ENCODE measurements at places on chromosomes 12 and 14. TPM values are rescaled to one million over a fixed set of nuclear protein-coding genes. Genes with fewer than 3 reads are reported as not detected.

DNA sequence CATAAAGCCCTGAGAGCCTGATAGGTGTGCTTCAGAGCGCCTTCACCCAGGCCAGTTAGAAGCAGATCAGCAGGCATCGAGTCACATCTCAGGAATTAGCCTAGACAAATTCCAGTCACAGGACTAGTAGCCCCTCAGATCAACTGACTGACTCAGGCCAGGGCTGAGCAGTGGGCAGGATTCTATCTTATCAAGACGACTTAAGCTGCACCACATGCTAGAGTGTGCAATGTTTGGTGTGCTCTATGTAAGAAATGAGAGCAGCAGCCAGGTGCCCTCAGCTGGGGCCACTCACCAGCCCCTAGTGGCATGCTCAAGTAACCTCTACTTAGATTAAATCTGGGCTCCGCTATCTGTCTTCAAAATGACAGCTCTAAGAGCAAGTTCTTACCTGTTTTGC is 19.7 kb upstream of the NGB start:
- DNase-seq: no peak

DNA sequence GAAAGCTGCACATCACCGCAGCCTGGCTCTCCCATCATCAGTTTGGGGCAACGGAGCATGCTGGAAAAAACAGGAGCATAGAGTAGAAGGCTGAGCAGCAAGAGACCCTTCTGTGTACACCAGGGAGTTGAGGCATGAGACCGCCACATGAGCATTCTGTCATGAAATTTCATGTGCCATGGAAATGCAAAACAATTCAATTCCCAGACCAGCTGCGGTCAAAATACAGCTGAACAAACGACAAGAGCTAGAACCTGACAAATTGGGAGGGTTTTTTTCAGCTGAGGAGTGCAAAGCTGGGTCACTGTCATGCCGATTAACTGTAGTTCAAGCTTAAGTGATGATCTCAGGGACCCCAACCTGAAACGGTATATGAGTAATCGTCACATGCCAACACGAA is 37.1 kb downstream of the TMEM30B start:
- no peak for DNase-seq

Gene KRT73
- not detected for total RNA-seq

- DNase-seq: no peak
Observed at GRCh38 chr14:32327255-32327961, 1.7 kb upstream of the AKAP6 start.

GRCh38 chr12:89826468-89826867 is 117.8 kb upstream of the ATP2B1 start:
- no peak for DNase-seq

- no peak for DNase-seq
Observed at GRCh38 chr12:2154521-2154920, 101.7 kb downstream of the CACNA1C start.

DNA sequence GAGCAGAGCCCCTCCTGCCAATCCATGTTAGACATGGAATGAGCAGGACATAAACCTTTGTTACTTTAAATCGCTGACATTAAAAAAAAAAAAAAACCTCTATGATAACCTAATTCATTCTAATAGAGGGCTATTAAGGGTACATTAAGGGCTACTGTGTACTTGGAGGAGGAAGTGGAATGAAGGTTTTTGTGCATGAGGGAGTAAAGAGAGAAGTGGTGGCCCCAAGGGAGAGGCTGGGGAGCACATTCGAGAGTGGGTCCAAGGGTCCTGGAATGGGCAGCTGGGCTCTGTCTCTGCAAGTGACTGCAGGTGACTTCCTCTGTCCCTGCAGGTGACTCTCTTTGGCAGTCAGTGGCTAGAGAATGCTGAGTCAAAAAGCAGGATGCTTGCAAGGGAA is 32.1 kb upstream of the PTGDR start:
- no peak for DNase-seq

DNA sequence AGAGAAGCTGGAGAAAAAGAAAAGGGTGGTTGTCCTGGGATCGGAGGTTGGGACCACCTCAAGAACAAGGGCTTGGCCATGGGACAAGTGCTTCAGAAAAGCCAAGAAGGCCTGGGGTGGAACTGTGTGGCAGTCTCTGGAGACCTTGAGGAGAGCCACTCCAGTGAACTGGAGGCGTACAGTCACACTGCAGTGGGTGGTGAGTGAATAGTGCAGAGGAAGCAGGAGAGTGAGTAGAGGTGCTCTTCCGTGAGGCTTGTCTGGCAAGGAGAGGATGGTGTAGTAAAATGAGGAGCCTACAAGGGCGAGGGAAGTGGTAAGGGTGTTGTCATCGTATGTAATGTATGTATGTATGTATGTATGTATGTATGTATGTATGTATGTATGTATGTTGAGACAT is 20.9 kb downstream of the RASSF3 start:
- DNase-seq: no peak

GRCh38 chr12:114902665-114903064 is 218.7 kb upstream of the TBX3 start:
- DNase-seq: no peak

GRCh38 chr12:68375756-68376695 is 43.9 kb upstream of the MDM1 start:
- no peak for DNase-seq

GRCh38 chr12:106957583-106957982 is 1.9 kb downstream of the TMEM263 start:
- DNase-seq: no peak

DNA sequence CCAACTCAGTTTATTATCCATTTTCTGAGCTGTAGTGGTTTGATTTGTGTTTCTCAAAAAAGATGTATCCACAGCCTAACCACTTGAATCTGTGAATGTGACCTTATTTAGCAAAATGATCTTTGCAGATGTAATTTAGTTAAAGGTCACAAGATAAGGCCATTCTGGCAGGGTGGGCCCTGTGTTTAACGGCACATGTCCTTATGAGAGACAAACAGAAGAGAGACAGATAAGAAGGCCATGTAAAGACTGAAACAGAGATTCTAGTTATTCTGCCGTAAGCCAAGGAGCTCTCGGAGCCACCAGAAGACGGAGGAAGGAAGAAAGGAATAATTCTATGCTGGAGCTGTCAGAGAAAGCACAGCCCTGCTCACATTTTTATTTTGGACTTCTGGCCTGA is 374.2 kb downstream of the PRKD1 start:
- no peak for DNase-seq

GRCh38 chr12:130709971-130710732 is 5.9 kb downstream of the RIMBP2 start:
- DNase-seq: no peak

Gene SCNN1A
- total RNA-seq: 1.1 TPM

GRCh38 chr14:94312481-94313246 is 10.5 kb downstream of the SERPINA6 start:
- no peak for DNase-seq

DNA sequence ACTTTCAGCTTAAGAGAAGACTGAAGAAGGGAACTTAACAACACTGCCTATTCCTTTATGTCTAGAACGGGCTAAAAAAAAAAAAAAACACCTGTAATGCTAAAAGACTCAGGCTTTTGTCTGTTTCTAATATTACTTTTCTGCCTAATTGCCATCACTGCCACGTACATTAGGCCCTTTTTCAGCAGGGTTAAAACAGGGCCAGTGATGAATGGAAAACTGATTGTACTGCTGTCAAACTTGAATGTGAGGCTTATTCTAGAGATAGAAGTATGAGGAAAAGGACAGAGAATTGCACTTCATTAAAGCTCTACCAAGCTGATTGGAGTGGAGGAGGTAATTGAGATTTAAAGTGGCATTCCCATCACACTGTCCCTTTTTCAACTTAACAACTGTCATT is 535.8 kb downstream of the PRKD1 start:
- DNase-seq: no peak

- no peak for DNase-seq
Observed at GRCh38 chr14:54786838-54787237, 115.8 kb downstream of the GCH1 start.
